Esophagus mucosa (tissue), 1 donor: ENCODE measurements at places on chromosomes 4 and X.

- no peak for ATAC-seq
Measured at GRCh38 chr4:152009031-152009670, 248.3 kb upstream of the GATB start.

GRCh38 chrX:112012360-112012759 is 70.2 kb downstream of the TRPC5 start:
- ATAC-seq, result no peak

GRCh38 chr4:41985151-41985550 is 3.6 kb downstream of the DCAF4L1 start:
- no peak for ATAC-seq

DNA sequence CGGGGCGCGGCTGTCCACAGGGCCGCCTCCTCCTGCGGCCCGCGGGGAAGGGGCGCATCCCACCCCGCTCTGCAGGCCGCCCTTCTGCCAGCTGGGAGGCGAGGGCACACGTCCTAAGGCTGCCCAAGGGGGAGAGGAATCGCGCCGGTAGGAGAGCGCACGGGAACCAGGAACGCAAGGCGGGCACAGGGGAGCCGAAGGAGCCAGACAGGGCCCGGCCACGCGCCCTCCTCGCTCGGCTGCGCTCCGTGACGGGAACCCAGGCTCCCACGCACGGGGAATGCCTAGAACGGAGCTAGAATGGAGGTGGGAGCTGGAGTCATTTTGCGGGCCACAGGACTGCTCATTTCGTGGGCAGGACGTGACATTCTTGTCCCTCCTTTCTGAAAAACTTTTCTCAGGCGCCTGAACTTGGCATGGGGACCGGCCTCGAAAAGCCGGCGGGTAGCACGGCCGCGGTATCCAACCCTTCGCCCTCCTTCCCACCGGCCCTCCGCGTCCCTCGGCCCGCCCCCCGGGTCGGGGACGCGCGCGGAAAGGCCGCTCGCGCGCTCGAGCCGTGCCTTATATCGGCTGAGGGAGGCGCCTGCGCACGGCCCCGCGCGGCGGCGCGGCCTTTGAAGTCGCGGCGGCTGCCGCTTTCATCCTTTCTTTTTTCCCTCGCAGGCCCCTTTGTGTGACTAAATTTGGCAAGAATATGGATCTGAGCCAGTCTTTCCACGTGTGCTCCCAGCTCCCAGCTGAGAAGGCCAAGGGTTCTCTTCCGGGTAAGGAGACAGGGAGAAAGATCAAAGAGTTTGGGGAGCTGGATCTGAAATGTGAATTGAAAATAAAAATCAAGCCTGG is 4.2 kb upstream of the LEF1 start:
- ATAC-seq, result peak; percentile 62

- no peak for ATAC-seq
Measured at GRCh38 chr4:173866322-173867026, 336.4 kb upstream of the HAND2 start.

DNA sequence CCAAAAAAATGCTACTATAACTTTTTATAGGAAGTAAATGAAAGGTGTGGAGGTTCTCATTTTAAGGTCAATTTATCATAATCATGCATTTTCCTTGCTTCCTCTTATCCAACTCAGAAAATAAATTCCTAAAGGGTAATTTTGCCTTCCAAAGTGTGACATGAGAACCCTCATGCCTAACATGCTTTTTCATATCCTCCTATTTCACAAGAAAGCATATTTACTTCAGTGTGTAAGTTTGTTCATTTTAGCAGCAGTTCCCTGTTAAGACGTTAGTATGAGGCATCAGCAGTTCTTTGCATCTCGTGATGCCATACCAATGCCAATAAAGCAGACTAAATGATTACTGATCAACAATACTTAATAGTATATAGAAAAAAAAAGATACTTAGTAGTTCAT is 18.4 kb downstream of the WDFY3 start:
- ATAC-seq, result no peak

GRCh38 chr4:102268355-102268754 is 76.9 kb downstream of the SLC39A8 start:
- ATAC-seq, result no peak

DNA sequence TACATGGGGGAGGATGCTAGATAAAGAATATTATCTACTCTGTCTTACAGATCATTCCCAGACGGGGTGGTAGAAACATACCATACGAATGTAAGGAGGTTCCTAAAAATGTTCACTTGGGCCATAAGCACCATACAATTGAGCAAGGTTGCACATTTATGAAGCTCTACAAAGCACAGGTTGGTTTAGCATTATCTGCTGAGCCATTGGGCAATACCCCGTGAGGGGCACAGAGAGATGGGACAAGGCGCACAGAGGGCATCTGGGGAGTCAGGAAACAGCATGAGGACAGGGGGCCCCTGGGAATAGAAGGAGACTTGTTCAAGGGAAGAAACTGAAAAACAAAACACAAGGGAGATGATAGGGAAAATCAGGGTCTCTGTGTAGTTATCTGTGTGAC is 305.3 kb downstream of the TRIML1 start:
- ATAC-seq, result no peak

DNA sequence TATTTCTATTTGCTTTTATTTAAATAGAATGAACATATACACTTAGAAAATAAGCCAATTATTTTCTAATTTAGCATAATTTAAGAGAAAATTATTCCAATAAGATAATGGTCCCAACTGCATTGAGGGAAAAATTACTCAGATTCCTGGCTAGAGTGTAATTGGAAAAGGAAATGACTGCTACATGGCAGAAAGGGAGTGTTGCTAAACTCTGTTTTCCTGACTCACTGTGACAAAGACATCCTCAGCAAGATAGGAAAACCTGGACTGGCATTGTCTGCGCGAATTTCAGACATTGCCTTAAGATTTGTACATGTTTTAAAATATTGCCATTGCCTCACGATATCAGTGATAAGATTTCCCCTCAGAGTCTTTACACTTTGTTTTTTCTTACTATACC is 8.2 kb downstream of the TNIP3 start:
- peak; percentile 57 for ATAC-seq

DNA sequence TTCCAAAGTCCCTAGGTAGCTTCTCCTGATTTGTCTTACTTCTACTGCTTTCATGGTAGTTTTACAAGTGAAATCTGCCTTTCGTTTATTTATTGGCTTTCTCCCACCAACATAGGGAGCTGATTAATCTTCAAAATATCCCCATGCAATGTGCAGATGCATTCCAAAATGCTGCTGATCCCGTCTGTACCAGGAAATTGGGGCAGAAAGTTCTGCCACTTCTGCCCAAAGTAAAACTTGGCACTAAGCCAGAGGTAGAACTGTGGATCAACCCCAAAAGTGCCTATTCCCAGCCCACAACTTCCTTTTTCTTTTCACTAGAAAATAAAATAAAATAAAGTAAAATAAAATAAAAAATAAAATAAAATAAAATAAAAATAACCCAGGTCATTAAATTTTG is 47.3 kb upstream of the PPARGC1A start:
- no peak for ATAC-seq

DNA sequence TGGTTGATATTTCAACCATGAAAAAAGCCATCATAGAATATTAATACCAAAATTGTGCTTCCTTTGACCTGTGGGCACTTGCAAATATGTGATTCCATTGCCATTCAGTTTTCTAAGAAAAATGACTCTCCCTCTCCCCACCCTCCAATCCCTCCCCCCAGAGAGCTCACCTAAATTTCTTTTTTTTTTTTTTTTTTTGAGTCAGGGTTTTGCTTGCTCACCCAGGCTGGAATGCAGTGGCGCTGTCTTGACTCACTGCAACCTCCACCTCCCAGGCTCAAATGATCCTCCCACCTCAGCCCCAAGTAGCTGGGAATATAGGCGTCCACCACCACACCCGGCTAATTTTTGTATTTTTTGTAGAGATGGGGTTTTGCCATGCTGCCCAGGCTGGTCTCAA is 47.0 kb downstream of the SNX25 start:
- ATAC-seq, result no peak

DNA sequence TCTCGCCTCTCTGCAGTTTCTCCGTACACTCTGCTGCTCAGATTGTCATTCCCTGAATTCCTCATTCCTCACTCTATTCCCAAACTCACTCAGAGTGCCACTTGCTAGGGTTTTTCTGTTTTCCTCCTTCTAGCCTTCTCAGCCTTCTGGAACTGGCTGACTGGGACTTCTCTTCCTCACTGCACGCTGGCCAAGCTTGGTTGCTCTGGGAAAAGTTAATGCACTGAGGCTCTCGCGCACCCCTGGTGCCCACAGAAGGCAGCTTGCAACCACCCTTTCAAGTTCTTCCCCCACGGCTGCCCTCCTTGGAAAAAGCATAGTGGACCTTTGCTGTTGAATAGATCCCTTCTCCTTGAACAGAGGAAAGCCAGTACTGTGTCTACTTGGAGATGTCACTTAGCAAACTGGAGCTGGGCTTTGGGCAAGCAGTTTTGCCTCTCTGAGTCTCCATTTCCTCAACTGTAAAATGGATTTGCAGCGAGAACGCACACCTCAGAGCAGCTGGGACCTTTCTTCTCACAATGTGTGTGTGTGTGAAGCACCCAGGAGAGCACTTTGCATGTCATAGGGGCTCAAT is 6.0 kb upstream of the CCKAR start:
- no peak for ATAC-seq
